Immature natural killer cell (primary cell): ENCODE measurements at places on chromosomes 5 and 9. TPM values are rescaled to one million over a fixed set of nuclear protein-coding genes. Genes with fewer than 3 reads are reported as not detected.

Gene MARCOL
- not detected for polyA plus RNA-seq

Gene LPAR1
- not detected for polyA plus RNA-seq

Gene FOXD4L4
- polyA plus RNA-seq, result not detected

Gene PDLIM4
- polyA plus RNA-seq, result not detected

Gene CCL21
- not detected for polyA plus RNA-seq

Gene TLX3
- not detected for polyA plus RNA-seq

Gene ALDH1A1
- not detected for polyA plus RNA-seq

Gene GPSM1
- not detected for polyA plus RNA-seq

Gene F2RL1
- 2.1 TPM for polyA plus RNA-seq

Gene IFNK
- polyA plus RNA-seq, result not detected

Gene EQTN
- not detected for polyA plus RNA-seq

Gene ASB6
- polyA plus RNA-seq, result 19.9 TPM

Gene SLC36A2
- not detected for polyA plus RNA-seq

Gene PALM2AKAP2
- polyA plus RNA-seq, result not detected

Gene MXD3
- 4.1 TPM for polyA plus RNA-seq

Gene C9orf50
- polyA plus RNA-seq, result not detected

Gene LAMC3
- not detected for polyA plus RNA-seq

Gene OGN
- polyA plus RNA-seq, result not detected

Gene CDH9
- polyA plus RNA-seq, result not detected

Gene DIPK1B
- polyA plus RNA-seq, result not detected

Gene PCDHA4
- not detected for polyA plus RNA-seq

Gene ACOT12
- not detected for polyA plus RNA-seq
